ENCODE measurements at places on chromosomes 1 and 21. TPM values are rescaled to one million over a fixed set of nuclear protein-coding genes. Genes with fewer than 3 reads are reported as not detected.
A peak's percentile ranks its signal among the peaks of the same experiment; 100 is the strongest.

The IL19 gene
- not detected for total RNA-seq

The UBE2U gene
- not detected for total RNA-seq

The ITLN2 gene
- not detected for total RNA-seq

The CDK11B gene
- 24.2 TPM for total RNA-seq

The SLAMF1 gene
- 2.8 TPM for total RNA-seq

- no peak for DNase-seq
Measured at GRCh38 chr1:117512728-117513321, 93.0 kb upstream of the TENT5C start.

DNA sequence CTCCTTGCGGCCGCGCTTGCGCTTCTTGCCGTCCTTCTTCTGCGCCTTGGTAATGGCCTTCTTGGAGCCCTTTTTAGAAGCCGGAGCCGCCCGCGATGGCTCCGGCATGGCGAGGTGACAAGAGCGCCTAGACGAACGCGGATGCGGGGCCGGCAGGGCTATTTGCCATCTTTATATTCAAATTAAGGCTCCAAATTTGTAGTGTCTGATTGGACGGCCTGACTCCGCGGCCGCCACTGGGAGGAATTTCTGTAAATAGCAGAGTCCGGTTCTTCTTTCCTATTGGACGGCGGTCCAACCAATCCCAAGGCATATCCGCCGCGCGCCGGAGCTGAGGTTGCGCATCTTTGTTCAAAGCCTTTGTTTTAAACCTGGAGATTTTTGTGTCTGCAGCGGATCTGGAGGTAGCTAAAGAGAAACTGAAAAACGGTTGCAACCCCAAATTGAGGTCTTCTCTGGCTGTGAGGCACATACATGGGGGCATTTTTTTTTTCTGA, 22.6 kb upstream of the RNF187 start:
- peak; percentile 71 for DNase-seq

DNA sequence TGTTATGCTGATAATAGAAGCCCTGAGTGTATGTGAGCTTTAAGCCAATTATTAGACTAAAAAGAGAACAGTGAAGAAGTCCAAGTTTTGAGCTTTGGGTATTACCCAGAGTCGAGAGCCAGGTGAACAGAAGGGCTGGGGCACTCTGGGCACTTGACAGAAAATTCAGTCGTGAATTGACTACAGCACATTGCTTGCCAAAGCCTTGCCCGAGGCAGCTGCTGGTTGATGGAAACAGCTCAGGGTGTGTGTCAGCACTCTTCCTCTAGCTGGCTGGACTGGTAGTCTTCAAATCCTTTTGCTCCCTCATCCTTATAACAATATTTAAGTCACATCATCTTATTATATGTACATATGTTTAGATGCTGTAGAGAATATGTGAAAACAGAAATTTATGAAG, 21.3 kb downstream of the PDE4B start:
- no peak for DNase-seq

DNA sequence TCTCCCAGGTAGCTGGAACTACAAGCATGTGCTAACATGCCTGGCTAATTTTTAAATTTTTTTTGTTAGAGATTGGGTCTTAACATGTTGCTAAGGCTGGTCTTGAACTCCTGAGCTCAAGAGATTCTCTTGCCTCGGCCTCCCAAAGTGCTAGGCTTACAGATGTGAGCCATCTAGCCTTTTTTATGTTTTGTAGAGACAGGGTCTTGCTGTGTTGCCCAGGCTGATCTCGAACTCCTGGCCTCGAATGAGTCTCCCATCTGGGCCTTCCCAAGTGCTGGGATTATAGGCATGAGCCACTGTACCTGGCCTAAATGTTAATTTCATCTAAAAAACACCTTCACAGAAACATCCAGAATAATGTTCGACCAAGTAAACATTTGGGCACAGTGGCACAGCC, 48.6 kb downstream of the FNBP1L start:
- no peak for DNase-seq

DNA sequence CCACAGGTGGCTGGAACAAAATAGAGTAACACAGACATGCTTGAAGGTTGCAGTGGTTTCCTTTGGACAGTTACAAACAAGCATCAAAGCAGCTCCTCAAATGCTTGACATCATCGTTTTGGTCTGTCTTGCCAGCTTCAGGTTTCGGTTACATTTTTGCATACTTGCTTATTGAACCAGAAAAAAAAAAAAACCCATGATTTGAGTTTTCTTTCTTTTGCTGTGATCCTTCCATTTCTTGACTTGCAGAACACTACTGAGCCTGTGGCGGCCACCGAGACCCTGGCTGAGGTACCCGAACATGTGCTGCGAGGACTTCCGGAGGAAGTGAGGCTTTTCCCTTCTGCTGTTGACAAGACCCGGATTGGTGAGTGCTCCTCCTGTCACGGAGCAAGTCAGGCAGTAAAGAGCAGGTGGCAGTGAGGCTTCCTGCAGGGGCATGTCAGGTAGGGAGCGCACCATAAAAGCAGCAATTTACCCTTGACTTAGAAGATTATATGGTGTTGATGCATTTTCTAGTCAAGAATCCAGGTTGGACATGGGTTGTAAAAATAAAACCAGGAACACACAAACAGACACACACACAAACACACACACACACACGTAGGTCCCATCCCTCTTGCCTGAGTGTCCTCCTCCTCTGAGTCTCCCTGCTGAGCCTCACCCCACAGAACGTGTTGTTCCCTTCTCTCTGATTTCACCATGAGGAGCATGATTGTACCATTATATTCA, 30.9 kb downstream of the PRDM2 start:
- peak; percentile 44 for DNase-seq

GRCh38 chr1:15469361-15469760, 6.5 kb upstream of the CELA2B start:
- no peak for DNase-seq

DNA sequence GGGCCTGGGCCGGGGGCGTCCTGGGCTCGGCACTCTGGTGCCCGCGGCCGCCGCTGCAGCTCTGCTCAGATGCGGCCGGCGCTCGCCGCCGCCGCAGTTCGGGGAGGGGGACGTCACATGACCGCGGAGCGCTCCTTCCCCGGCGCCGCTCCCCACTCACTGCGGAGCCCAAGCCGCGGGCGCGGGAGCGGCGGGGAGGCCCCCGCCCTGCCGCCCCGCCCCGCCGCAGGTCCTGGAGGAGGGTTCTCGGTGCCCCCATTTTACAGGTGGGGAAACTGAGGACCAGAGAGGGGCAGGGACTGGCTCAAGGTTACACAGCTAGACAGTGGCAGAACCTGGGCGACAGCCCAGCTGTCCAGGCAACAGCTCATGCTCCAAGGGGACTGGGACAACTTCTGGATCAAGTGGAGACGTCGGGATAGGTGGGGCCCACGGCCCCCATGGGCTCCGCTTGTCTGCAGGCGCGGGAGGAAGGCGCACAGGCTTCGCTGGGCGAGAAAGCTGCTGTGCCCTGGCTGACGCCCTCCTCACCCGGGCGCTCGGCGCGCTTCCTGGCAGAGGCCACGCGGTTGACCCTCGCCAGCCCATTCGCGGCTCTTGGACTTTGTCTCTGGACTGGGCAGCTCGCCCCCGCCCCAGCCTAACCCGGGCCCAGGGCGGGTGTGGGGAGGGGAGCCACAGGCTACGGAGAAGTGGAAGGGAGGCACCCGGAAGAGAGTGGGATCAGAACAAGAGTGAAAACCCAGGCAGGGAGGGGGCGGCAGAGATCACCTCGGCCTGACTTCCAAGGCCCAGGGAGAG, at the start of gene RAP1GAP:
TSS of gene RAP1GAP (minus strand) at position 100 of the 801 bp plus-strand sequence. CDS start 49,325 bp downstream, outside the sequence.
- peak; percentile 52 for DNase-seq

GRCh38 chr1:97385536-97386277, 535.1 kb downstream of the DPYD start:
- no peak for DNase-seq

- no peak for DNase-seq
Measured at GRCh38 chr1:27521336-27521831, 31.4 kb upstream of the WASF2 start.

Data from mucosa of gallbladder (tissue), 1 donor.